ENCODE measurements at places on chromosomes 11 and 22. TPM values are rescaled to one million over a fixed set of nuclear protein-coding genes. Genes with fewer than 3 reads are reported as not detected.

GRCh38 chr11:61814247-61814957 lies 2.4 kb downstream of the FADS1 start:
- DNase-seq, result no peak

DNA sequence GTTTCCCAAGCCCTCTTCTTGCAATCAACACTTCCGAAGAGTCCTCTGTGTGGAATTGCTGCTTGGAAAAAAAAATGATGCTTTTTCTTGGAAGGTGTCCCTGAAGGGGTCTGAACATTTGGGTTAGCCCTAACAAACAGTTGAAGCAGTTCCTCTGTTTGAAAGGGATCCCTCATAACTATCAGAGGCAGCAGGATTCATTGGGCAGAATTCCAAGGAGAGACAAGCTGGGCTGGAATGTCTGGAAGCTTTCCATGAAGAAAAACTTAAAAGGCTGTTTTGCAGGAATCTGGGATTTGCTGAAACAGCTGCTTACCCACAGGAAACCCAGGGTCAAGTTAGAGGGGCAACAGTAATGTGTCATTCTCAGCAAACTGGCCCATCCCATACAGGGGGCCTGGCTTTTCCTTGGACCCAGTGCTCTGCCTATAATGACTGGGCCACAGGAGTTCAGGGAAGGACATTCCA lies 3.1 kb downstream of the CSNK2A3 start:
- DNase-seq, result no peak

- no peak for DNase-seq
Measured at GRCh38 chr22:33743756-33744155, 176.5 kb downstream of the LARGE1 start.

The AIFM3 gene
- total RNA-seq, result not detected
